ENCODE measurements at places on chromosomes 5 and 9. TPM values are rescaled to one million over a fixed set of nuclear protein-coding genes. Genes with fewer than 3 reads are reported as not detected.

Gene IFNK
- total RNA-seq = not detected

Gene TRIP13
- 83.4 TPM for total RNA-seq

Gene INSL4
- total RNA-seq = not detected

Gene SLC25A2
- 1.8 TPM for total RNA-seq

Gene HK3
- total RNA-seq = not detected

Gene IL9
- total RNA-seq = not detected

Gene TRPM3
- under 0.01 TPM for total RNA-seq

Gene SLCO6A1
- total RNA-seq = 0.48 TPM

Gene ADRA1B
- 0.80 TPM for total RNA-seq

Gene FGFR4
- total RNA-seq = 0.57 TPM

Gene SMARCA2
- total RNA-seq = 56.6 TPM

Gene ENTREP1
- 0.74 TPM for total RNA-seq

Gene CCDC192
- total RNA-seq = not detected

Gene IRX2
- total RNA-seq = 10.3 TPM

Gene TTC16
- not detected for total RNA-seq

Gene SLC46A2
- total RNA-seq = not detected

Gene HSD17B3
- not detected for total RNA-seq

Gene SMIM33
- not detected for total RNA-seq

Gene GDF9
- total RNA-seq = not detected

Gene LECT2
- total RNA-seq = not detected

Gene C8G
- total RNA-seq = 1.2 TPM

Gene TENT4A
- 4.2 TPM for total RNA-seq

Measured in Daoy (cell line).